ENCODE measurements at places on chromosomes 5 and 9.
A peak's percentile ranks its signal among the peaks of the same experiment; 100 is the strongest.

DNA sequence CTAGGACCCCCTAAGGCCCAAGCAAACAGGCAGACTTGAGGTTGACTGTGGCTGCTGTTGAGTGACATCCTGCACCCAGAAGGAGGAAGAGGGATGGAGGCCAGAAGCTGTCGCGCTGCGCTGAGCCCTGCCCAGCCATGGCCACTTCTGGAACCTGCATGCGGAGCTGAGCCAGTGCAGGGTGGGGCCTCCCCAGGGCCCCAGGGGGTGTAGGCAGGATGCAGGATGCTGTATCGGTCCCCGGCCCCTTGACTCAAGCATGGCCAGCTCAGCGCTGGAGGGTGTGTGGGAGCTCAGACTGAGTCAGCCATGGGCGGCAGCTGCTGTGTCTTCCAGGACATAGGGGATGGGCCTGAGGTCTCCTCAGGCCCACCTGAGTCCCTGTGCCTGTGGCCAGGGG is 26.9 kb downstream of the GLT6D1 start:
- DNase-seq: no peak

- DNase-seq: peak; percentile 16
Observed at GRCh38 chr5:82349652-82350051, 71.5 kb upstream of the RPS23 start.

DNA sequence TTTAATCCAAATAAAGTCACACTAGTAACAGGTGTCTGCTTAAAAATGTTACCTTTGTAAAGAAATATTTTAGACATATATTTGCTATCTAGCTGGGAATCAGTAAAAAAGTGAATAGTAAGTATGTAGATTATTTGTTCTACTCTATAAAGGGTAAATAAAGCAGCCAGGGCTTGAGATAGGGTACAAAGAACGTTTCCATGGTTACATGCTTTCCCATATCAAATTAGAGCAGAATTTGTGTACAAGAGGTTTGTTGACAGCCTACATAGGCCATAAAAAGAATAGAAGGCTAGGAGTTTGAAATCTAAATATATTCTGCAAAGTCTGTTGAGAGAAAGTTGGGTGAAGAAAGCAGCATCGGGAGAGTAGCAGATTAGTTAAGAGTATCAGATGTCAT is 160.9 kb upstream of the POU5F2 start:
- DNase-seq: no peak

- no peak for DNase-seq
Observed at GRCh38 chr5:52892242-52892878, 96.8 kb upstream of the ITGA2 start.

DNA sequence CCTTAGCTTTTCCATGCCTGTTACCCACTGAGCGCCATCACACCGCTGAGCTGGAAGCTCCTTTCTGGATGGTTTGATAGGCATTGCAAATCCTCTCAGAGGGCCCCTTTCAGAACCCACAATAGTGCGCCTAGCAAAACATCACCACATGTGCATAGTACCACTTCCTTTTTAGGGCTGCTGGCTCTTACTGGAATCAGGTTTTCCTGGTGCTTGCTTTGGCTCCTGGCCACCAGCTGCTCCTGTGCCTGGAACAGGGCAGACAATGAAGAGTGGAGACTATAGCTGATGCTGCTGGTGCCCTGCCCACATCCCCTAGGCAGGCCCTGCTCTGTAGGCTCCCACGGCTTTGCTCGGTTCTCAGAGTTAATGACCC is 163.6 kb upstream of the SEMA6A start:
- DNase-seq: no peak

Data from stimulated activated CD4-positive, alpha-beta T cell treated with anti-CD3 and anti-CD28 coated beads, Interleukin-12 subunit alpha, Interleukin-12 subunit beta, amount 100 ng/mL, for 4 hours (primary cell).